ENCODE measurements at places on chromosomes 11 and 22.

DNA sequence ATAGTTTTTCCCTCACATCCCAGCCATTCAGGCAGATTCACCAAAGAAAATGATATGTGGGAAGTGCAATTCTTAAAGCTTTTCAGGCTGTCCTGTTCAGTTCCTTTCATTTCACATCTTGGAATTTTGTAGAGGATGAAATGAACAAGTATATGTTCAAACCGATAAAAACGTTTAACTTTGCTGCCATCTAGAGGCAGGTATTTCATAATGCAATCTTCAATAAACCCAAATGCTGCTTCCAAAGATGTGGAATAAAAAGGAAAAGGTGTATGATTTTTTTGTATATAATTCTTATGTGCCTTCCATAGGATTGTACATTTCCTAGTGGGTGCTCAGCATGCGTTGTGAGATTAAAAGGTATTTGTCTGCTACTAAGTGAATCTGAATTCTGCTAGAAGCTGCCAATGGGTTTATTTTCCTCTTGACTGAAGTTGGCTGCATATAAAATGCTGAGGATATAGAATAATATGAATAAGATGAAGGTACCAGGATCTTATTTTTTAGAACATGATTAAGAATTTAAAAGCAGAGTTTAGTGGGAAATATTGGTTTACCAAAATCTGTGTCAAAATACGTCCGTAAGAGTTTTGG is 199.3 kb downstream of the PGR start:
- DNase-seq = no peak

GRCh38 chr11:96260532-96260931 is 82.5 kb downstream of the MAML2 start:
- DNase-seq = no peak

DNA sequence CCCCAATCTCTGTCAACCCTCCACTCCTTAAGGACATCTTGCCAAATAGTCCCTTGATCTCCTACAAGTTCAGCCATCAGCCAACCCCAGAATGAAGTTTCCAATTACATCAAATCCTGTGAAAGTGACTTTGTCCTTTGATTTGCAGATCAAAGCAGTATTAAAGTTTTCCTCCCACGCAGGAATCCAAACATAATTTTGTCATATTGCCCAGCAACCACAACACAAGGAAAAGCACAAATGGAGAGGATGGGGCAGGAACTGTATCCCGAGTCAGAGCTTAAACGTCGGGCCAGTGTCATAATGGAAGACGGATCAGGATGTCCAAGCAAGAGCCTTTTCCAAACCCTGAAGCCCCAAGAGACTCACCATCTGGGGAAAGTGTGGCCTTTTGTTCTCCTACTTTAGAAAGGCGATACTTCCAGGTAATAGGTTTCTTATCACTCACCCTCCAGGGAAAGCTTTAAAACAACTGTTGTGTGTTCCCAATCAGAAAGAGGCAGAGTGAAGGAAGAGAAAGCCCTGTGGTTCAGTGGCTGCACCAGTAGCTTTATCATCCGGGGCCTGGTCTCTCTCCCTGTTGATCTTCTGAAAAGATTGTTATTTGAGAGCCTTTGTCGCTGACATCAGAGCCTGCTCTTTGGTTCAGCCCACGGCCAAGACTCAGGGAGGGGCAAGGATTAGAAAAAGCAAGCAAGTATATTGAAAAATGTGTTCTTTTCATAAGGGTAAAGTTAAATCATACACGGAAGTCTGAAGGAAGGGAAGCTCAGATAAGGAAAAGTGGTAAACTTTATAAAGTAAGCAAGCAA is 41.7 kb downstream of the EXPH5 start:
- DNase-seq = no peak

DNA sequence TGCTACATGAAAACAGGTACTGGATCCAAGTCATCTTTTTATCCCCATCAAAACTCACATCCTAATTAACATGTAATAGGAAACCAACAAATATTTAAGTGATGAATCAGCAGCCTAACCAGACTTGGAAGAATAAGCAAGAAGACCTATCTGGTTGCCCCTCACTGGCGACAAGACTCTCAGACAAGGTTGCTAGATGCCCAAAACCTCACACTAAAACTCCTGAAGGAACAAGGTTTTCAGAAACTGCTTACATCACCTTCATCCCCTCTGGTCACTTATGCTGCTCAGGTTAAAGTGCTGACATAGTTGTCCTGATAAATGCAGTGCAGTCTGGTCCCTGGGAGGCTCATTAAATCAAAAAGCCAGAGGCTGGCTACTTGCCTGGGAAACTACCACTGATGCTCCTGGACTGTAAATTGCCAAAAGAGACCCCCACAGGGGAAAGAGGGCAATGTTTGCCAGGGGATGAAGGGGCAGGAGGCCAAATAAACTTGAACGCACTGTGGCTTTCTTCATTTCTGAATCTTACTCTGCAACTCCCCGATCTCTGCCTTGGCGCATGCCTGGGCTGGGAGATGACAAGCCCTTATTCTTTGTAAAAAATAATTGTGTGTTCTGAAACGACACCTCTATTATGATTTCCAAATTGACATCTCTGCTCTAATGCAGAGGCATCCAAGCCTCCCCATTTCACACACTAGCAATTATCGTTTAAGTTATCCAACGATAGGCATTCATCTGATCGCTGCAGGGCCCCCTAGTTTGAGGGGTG is 72.7 kb downstream of the AMBRA1 start:
- no peak for DNase-seq

DNA sequence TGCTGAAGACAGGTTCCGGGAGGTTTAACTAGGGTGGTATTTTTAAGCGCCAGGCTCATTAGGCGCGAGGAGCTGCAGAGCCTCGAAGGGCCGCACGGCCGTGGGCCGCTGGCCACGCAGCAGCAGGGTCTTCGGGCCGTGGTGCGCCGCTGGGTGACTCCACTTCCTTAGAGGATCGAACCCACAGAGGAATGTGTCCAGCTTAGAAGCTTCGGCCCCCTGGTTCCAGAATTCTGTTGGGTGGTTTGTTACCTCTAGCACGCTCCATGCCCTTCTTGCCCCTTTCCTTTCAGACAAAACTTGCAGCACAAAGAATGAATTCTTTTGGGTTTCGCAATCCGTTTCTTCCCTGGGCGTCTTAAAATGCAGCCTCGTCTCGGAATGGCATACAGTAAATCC is 773 bp upstream of the PATL1 start:
- no peak for DNase-seq

DNA sequence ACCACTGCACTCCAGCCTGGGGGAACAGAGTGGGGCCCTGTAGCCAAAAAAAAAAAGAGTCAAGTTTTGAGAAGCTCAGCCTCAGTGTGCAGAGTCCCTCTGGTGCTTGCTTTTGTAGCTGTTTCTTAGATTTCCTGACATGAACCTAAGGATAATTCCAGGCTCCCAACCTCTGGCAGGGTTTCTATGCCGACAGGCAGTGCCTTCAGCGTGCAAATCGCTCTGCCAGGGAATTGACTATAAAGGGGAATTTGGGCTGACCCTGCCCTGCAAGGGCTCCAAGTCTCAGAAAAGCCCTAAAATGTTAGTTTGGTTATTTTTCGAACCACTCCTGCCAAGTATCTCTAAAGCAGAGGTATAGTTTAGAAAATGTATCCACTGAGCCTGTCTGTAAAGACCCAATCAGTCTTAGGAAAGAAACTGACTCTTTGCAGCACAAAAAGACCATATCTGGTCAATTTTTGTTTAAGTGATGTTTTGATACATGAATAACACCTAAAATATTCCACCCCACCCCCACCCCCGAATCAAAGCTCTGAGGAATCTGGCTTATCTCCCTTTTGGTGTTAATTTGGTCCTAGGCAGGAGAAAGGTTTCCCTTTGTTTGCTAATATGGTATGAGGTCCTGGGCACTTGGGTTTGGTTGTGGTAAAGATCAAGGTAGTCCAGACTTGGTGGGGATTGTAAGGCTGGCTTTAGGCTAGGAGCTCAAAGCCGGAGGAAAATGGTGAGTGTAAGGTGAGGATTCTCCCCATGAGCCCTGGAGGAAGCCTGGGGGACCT is 49.7 kb downstream of the ANO1 start:
- DNase-seq = no peak

DNA sequence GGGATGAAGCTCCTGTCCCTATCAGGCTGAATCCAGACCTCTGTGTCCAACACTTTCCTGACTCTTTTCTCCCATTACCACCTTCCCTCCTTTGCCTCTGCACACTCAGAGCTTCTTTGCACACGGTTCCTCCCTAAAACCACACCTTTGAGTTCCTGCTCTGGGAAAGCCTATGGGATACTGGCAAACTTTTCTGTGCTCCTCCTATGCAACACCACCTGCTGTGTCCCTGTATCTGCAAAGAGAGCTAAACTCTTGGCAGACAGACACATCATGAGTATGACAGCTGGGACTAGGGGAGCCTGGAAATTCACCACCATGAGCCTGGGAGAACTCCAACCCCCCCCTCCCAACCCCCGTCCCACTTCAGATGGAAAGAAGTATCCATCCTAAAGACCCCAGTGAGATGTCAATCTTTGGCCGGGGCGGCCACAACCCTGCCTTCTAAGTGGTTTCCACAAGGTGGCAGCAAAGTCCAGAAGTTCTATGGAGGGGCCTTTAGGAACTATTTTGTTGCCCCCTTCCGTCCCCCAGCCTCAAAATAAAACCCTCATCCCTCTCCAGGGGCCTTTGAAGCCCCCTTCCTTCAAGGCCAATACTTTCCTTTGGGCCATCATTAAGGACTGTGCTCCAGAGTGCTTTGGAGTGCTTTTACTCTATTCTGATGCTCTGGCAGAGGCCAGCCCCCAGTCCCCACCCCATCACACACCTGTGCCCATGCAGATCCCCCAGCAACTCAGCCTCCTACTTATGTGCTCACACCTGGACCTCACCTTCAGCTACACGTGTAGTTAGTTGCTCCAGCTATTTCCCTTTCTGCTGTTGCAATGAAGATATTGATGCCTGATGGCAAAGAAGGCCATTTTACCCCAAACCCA is 19.4 kb downstream of the HTR3A start:
- no peak for DNase-seq

GRCh38 chr22:42281706-42282251 is 11.3 kb upstream of the TCF20 start:
- DNase-seq = no peak

GRCh38 chr11:870127-870413 is 27.4 kb downstream of the TSPAN4 start:
- no peak for DNase-seq

DNA sequence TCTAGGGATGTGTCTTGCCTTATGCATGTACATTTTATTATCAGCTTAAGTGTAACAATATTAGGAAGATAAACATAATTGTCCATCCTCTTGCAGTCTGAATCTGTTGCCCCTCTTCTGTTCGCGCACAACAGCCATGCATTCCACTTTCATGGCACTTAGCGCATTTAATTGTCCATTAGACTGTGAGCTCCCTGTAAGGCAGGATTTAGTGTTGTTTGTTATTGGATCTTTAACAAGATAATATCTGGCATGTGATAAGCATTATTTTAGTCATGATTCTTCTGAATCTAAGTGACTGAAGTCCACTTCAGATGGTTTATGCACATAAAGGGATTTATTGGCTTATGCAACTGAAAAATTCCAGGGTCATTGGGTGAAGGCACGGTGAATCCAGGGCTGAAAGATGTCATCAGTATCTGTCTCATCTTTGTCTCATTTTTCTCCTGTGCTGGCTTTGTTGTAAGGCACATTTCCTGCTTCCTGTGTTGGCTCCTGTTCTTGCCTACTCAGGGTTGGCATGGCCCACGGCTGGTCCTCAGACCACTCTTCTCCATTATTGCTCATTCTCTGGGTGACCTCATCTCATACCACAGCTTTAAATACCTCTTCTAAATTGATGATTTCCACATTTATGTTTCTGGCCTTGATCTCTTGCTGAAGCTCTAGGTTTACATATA is 37.6 kb downstream of the ATXN10 start:
- no peak for DNase-seq

DNA sequence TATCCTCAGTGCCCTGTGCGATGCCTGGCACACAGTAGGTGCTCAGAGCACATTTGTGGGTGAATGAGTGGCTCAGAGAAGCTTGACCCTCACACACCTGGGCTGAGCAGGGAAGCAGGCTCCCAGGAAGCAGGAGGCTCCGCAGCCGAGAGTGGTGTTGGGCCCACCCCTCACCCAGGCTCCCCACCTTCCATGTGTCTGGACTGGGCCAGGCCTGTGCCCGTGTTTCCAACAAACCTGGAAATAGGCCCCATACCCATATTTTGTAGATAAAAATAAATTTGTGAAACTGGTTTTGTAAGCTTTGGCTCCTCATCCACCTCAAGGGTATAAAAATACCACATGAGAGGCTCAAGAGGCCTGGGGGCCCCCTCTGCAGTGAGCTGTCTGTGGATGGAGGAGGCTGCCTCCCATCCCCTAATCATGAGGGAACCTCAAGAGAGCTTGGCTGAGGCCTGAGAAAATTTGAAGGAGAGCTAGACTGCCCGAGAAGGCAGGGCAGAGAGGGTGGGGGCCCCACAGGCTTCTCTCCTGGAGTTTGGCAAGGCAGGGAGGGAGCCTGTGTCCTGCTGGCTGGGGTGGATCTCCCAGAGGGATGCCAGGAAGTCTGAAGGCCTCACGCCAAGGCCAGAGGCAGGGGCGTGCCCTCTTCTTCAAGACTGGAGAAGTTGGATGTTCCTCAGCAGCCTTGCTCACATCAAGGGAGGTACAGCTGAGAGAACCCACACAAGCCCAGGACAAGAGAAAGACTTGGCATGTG is 147.0 kb upstream of the NECTIN1 start:
- no peak for DNase-seq
